ENCODE measurements at places on chromosomes 5 and 9.

GRCh38 chr5:12861886-12862654 is 957.8 kb upstream of the CTNND2 start:
- DNase-seq, result no peak

DNA sequence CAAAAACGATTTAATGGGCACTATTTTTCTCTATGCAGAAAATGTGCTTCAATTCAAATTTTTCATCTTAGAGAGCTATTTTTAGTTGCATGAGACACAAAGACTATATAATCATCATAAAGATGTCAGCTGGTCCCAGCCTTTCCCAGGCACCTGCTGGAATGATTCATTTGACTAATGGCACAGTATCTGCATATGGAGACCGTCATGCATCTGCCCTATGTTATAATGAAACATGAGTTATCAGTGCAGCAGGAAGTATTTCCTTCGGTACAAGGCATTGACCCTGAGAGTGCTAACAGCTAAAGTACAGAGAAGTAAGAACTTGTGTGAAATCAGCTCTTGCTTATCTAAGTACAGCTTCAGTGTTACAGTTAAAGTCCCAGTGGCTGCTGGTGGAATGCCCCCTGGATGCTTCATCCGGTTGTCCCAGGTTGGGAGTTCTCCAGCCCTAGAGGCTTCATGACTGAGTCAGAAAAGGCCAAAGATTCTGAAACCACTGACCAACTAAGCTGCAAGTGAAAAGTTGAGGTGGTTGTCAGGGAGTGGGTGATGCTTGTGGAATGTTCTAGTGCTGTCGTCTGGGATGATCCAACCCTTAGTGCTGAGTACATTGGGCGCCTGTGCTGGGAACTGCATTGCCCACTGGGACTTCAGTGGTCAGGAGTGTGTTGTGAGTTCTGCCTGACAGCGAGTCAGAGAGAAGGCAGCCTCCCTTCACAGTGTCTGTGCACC is 57.2 kb downstream of the MTRR start:
- DNase-seq, result no peak

- no peak for DNase-seq
These were observed 34.6 kb upstream of the WHRN start for GRCh38 chr9:114539701-114540380.

- DNase-seq, result no peak
These were observed 78.7 kb downstream of the ELAVL2 start for GRCh38 chr9:23747088-23748075.

- DNase-seq, result no peak
These were observed 103.8 kb upstream of the PTGER4 start for GRCh38 chr5:40575921-40576320.

Measured in effector CD8-positive, alpha-beta T cell (primary cell).